ENCODE measurements at places on chromosomes 5 and 9.

DNA sequence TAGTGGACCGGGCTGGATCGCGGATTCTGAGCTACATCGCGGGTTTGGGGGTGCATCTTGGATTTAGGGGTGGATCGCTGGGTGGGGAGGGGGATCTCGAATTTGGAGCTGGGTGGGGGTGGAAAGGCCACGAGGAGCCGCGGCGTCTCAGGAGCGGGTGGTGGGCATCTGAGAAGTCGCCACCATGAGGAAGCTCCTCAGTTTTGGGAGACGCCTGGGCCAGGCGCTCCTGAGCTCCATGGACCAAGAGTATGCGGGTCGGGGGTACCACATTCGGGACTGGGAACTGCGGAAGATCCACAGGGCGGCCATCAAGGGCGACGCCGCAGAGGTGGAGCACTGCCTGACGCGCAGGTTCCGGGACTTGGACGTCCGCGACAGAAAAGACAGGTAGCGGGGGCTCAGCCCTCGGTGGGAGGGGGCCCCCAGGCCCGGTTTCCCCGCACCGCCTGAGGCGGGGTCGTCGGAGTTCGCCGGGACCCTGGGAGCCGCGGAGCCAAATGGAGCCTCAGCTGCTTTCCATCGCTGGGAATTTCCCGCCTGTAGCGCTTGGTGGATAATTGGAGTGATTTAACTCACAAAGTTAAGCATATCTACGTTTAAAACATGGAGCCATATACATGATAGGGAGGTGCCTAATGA, 376 bp downstream of the ANKRD18B start:
- peak; percentile 60 for DNase-seq

DNA sequence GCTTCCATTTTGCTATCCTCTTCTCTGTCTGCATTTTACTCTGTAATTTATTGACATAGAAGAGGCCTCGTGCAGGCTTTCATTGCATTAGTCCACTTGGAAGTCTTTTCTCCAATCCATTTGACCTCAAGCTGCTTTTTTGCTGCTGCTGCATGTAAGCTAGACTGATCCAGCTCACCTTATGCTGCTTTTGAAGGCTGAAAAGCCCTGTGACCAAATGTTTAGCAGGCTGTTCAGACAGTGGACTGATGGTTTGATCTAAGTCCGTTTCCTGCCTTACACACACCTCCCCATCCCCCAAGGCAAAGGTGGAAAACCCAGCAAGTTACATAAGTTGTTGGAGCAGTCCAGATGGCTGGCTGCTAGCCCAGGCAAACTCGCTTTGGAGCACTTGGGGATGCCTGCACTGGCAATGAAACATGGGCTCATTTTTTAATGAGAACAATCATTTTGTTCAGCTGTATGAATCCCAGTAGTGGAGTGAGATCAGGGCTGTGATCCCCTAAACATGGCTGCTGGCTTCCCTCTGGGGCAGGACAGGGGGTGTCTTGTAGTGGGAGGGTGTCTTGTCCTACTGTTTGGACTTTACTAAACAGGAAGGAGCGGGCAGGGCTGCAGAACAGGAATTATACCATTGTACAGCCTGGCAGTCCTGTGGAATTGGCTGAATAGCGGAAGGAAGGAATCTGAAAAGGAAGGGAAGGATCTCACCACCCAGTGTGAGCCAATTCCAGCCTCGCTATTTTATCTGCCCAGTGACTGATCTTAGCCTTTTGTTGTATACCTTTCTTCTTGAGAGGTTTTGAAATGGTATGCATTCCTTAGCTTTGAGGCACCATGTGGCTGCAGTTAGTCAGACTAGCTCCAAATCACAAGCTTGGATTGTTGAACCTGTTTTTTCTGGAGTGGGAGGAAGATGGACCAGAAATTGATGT, 212.0 kb downstream of the ARHGAP26 start:
- peak; percentile 63 for DNase-seq

DNA sequence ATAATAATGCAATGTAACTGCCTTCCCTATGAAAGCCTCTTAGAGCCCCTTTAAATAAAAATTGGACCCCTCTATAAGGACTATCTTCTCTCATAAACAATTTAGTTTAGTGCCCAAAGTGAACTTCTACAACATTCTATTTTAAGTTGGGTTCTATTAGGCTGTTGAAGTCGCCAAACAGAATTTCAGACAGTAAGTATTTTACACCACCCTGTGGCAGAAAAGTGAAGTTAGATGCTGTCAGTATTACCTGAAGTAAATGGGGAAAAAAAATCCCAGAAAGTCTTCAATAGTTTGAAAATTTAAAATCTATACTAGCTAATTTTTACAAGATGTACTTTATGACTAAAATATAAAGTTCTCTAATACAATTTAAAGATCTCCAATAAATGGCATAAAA, 29.5 kb downstream of the CAAP1 start:
- no peak for DNase-seq

- no peak for DNase-seq
Measured at GRCh38 chr9:133864011-133864410, 125.9 kb upstream of the SARDH start.

- DNase-seq, result no peak
Measured at GRCh38 chr5:103224894-103225246, 33.7 kb upstream of the MACIR start.

GRCh38 chr9:136174779-136175615, 29.9 kb downstream of the LHX3 start:
- no peak for DNase-seq

DNA sequence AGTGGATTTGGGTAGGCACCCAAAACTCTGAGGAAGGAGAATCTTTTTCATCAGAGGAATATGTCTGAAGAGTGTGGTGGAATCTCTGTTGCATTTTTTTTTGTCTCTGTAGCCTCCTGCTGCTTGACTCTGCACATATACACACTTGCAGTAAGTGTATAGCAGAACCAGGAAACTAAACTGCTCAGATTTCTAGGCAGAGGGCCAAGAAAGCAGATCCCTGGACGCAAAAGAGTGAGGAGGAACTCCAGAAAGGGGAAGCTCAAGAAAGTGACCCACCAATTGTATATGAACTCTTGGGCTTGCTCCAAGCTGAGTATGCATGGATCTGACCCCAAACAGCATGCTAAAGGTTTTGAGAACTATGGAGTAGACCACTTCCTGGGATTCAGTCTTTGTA, 181.8 kb downstream of the GADD45G start:
- DNase-seq, result no peak

GRCh38 chr9:133653638-133654037, 17.5 kb downstream of the DBH start:
- DNase-seq, result no peak

Measured in liver (tissue), 10 donors.